Gastroesophageal sphincter (tissue), 4 donors: ENCODE measurements at places on chromosomes 5 and 9.

DNA sequence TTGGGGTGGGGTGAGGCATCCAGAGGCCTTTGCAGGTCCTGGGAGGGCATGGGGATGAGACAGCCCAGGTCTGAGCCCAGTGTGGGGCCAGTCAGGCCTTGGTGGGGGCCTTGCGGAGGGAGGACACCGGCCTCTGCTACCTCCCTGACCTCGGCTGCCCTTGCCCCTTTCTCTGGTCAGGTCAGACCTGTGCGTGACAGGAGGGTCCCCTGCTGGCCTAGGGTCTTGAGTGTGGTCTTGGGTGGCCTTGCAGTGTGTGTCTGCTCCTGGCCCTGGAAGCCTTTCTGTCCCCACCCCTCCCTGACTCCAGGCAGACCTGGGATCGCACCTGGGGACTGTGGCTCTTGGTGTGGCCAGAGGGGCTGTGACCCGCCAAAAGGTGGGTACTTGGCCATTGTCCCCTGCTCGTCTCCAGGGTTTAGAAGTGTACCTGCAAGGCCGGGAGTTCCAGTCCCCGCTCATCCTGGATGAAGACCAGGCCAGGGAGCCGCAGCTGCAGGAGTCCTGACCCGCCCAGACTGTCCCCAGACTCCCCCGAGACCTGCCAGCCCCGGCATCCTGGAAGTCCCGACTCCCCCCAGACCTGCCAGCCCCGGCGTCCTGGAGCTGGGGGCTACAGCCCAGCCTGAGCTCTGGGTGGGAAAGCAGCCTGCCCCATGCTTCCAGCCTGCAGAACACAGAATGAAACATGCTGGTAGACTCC, 4.4 kb upstream of the MAN1B1 start:
- ATAC-seq = no peak

GRCh38 chr9:20740929-20741582, 57.0 kb downstream of the FOCAD start:
- no peak for ATAC-seq

- no peak for ATAC-seq
These were observed 71.2 kb downstream of the SHB start for GRCh38 chr9:37997636-37998374.

GRCh38 chr9:69388596-69388995, 63.6 kb downstream of the ENTREP1 start:
- ATAC-seq = no peak

DNA sequence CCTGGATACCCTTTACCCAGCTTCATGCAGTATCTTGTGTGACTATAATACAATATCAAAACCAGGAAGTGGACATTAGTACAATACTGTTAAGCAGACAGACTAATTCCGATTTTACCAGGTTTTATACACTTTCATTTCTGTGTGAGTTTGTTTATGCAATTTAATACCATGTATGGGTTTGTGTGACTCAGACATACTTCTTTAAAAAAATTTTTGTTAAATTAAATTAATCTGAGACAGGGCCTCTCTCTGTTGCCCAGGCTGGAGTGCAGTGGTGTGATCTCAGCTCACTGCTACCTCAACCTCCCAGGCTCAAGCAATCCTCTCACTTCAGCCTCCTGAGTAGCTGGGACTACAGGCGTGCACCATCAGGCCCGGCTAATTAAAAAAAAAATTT, 156.8 kb downstream of the GAPVD1 start:
- no peak for ATAC-seq

- ATAC-seq = no peak
These were observed 81.0 kb upstream of the TRIO start for GRCh38 chr5:14062178-14062577.
